GM18507 (cell line): ENCODE measurements at places on chromosomes 7 and 10.

DNA sequence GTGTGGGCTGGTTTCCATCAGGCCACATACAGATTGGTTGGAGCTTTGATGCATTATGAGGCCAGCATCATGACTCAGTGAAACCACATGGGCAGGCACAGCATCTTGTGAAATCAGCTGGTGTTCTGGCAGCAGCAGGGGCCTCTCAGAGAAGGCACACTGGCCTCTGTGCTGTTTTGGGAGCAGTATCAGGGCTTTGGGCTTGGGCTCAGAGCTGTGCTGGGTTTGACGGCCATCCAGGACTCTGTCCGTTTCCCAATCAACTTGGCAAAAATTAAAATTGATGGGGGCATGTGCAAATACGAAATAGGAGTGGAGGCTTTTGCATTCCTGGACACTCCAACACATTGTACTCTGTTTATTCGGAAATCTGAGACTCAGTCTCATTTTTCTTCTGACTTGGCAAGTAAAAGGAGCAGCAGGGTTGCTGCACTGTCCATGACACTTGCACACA lies 190.9 kb downstream of the BMPER start:
- DNase-seq = no peak

DNA sequence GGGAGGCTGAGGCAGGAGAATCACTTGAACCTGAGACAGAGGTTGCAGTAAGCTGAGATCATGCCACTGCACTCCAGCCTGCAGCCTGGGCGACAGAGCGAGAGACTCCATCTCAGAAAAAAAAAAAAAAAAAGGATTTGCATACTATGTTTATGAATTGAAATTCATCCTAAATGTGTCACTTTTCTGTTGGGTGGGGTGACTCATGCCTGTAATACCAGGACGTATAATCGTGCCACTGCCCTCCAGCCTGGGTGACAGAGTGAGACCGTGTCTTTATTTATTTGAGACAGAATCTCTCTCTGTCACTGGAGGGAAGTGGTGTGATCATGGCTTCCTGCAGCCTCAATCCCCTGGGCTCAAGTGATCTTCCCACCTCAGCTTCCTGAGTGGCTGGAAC lies 5.8 kb downstream of the ZNF212 start:
- DNase-seq = no peak

DNA sequence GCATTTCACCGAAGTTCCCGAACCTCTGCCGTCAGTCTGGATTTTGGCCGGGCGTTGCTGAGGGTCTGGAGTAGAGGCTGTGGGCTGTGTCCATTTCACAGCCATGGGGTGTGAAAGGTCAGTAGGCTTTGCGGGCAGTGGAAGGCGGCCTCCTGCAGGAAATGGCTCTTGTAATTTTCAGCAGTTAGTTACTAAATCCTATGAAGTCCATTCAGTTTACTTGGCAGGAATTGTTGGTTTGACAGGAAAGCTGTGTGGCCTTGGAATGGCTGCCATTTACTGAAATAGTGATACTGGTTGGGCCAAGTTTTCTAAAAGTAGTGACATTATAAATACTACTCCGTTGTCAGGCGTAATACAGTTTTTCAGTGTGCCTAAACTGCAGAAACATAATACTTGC lies 303.7 kb downstream of the CCDC3 start:
- no peak for DNase-seq

DNA sequence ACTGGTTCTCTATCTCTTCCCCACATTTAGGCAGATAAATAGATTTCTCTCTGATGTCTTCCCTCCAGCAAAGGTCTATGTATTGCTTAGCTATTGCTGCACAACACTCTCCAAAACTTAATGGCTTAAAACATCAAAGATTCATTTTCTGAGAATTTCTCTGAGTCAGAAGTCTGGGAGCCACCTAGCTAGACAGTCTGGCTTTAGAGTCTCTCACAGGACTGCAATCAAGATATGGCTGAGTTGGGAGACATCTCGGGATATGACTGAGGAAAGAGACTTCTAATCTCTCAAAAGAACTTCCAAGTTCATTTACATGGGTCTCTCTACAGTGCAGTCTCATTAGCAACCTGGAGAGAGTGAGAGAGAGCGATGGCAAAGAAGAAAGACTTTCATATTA lies 553.6 kb upstream of the GHITM start:
- no peak for DNase-seq

DNA sequence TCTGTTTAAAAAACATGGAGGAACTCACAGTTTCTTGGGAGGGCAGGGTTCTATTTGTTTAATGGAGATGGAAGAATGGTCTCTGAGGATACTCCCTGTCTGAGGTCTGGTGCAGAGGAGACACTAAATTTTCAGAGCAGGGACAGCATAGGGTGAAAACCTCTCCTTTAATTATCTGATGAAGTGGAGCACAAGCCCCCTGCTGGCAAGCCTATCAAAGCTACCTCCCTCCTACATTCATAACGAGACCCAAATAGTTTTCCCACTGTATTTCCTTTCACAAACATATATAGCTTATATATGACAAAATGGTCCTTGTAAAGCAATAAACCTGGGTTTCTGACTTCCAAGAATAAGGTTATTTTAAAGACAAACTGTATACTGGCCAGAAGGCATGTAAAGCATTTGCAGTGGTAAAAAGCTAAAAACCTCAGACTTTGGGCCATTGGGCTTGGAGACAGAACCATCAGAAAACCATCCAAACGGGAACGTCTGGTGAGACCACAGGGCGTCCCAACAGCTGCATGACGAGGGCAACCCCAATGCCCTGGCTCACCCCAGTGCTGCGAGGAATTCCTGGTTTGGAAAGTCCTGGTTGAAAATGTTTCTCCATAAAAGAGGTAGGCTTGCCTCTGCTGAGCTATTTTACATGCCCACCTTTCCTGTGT lies 201.3 kb downstream of the FANK1 start:
- no peak for DNase-seq

DNA sequence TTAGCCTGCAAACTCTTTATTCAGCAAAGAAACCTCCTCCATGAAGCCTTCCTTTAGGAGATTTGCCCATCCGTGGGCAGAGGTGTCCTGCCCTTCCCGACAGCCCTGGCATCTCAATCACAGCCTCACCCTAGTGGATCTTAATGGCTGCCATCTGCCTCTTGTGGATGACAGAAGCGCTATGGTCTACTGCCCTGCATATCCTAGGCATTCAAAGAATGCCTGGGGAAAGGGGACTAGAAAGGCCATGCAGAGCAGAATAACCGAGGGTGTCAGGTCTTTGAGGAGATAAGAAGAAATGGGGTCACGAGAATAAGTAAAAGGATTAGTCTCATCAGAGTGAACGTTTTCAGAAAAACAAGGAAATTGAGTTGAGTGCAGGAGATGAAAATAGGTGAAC lies 57.7 kb upstream of the SPOCK2 start:
- no peak for DNase-seq

- no peak for DNase-seq
Observed at GRCh38 chr10:78362406-78363022, 328.9 kb downstream of the RPS24 start.

GRCh38 chr7:55475855-55476803 lies 96.2 kb downstream of the VOPP1 start:
- DNase-seq = no peak

GRCh38 chr10:15485027-15485426 lies 113.9 kb upstream of the FAM171A1 start:
- no peak for DNase-seq

DNA sequence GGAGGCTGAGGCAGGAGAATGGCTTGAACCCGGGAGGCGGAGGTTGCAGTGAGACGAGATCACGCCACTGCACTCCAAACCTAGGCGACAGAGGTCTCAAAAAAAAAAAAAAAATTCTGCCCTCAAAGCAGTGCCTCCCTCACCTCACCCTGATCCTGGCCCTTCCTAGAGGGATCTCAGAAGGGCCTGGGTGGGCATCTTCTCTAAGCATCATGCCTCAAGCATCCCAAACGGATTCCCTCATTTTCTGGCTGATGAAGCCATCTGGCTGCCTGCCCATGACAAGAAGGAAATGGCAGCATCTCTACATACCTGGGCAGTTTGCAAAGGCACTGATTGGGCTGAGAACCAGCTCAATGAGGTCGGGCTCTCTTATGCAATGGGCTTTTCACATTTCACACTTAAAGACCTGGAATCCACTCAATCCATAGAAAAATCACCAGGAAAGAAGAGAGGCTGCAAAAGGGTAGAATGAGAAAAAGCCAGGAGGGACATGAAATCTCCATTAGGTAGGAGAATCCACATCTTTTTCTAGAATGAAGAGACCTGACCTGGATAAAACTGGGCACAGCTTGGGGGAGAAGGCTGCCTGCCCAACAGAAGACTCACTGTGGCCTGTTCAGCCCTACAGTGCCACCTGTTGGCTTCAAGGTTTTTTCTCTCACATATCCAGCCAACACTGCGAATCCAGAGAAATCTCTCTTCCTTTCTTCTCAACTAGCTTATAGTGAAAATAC lies 48.1 kb downstream of the PDLIM1 start:
- no peak for DNase-seq

GRCh38 chr7:84248267-84248666 lies 53.7 kb upstream of the SEMA3A start:
- DNase-seq = no peak

GRCh38 chr10:53893061-53893460 lies 908.0 kb downstream of the PCDH15 start:
- DNase-seq = no peak

DNA sequence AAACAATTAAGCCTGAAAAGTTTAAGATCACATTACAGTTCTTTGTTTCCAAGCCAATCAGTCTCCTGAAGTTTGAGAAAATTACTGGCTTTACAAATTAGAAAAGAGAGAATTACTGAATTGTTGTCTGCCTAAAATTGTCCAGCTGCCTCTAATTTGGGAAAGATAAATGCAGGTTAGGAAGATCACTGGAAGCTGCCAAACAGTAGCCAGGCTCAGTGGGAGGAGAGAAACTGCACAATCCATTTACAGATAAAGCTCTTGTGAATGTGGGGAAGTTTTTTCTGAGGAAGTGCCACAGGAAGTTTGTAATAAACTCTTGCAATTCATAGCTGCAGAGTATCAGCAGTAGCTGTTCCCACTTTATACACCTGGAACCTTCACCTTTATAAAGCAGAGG lies 100.7 kb downstream of the IQUB start:
- DNase-seq = no peak

- DNase-seq = no peak
Observed at GRCh38 chr7:69173846-69174245, 424.4 kb upstream of the AUTS2 start.

DNA sequence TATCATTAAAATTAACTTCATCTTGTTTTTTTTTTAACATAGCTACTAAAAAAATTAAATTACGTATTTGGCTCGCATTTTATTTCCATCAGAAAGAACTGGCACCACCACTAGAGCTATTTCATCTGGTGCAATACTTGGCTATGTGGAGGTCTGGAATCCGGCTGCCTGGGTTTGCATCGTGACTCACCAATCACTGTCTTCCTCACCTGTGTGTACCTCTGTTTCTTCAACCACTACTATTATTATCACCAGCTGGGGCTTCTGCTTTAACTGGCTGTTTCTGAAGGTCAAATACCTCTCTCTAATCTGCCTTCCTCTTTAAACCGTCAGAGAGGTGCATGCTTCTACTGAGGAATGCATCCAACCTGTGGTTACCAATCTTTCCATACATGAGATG lies 6.5 kb downstream of the WDR91 start:
- DNase-seq = no peak

DNA sequence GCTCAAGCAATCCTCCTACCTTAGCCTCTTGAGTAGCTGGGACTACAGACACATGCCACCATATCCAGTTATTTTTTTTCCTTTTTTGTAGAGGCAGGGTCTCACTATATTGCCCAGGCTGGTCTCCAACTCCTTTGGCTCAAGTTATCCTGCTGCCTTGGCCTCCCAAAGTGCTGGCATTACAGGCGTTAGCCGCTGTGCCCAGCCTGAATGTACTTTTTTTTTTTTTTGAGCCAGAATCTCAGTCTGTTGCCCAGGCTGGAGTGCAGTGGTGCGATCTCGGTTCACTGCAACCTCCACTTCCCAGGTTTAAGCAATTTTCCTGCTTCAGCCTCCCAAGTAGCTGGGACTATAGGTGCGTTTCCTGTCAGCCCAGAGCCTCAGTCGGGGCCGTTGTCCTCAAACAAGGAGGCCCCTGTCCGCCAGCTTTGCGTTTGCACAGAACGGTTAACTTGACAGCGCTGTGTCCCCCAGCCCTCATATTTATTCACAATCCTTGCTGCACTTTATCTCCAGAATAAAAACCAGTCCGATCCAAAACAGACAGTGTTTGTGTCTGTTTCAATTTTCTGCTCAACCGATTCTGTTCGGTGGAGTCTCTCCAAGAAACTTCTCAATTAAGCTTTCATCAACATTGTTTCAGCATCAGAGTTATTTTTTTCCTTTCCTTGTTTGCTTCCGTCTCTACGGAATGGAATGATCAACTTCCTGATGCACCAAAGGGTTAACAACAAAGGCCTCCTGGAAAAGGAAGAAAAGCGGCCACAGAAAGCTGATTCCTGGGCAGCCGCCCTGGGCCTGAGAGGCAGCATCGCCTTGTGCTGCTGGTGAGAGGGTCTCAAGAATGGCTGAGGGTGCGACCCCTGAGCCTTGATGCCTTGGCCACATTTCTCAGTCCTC lies 64.5 kb downstream of the PDIA4 start:
- DNase-seq = no peak

DNA sequence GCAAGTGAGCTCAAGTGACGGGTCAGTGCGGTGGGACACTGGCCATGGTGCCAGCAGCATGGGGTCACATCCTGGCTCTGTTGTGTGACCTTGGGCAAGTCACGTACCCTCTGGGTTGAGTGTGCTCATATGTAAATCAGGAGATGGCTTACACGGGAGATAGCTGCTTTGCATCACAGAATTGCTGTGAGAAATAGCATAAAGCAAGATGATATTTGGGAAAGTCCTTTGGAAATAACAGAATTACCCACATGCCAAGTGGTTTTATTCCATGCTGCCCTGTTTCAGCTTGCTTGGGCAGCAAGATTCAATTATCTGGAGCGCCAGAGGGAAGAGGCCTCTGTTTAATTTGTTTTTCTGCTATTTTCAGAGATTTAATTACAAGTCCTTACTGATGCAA lies 48.9 kb downstream of the LYZL2 start:
- DNase-seq = no peak

GRCh38 chr7:51077987-51078370 lies 238.6 kb downstream of the COBL start:
- no peak for DNase-seq

- DNase-seq = no peak
Observed at GRCh38 chr10:88117869-88118632, 254.6 kb downstream of the PTEN start.

- no peak for DNase-seq
Observed at GRCh38 chr10:129786216-129786615, 177.9 kb downstream of the EBF3 start.

DNA sequence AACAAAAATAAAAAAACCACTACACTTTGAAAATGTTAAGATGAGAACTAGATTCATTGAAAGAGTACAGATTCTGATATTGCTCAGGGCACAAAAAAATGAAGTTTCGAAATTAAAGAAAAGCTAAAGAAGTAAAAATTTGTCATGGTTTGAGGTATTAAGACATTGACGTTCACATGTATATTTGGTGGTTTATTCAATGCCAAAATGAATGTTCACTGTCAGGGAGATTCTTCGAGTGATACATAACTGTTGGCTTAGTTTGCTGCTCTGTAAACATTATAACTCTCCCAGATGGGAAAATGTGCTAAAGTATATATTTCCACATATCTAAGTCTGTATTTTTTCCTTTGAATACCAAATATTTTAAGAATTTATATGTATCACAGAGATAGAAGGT lies 345.0 kb downstream of the SEMA3D start:
- DNase-seq = no peak

- no peak for DNase-seq
Observed at GRCh38 chr7:15692501-15693020, 6.1 kb upstream of the MEOX2 start.

GRCh38 chr7:84535580-84536270 lies 341.1 kb upstream of the SEMA3A start:
- no peak for DNase-seq
